NCI-H187 treated with DMSO at 0.1 percent for 48 hours (cell line): ENCODE measurements at places on chromosomes 1 and 21.

DNA sequence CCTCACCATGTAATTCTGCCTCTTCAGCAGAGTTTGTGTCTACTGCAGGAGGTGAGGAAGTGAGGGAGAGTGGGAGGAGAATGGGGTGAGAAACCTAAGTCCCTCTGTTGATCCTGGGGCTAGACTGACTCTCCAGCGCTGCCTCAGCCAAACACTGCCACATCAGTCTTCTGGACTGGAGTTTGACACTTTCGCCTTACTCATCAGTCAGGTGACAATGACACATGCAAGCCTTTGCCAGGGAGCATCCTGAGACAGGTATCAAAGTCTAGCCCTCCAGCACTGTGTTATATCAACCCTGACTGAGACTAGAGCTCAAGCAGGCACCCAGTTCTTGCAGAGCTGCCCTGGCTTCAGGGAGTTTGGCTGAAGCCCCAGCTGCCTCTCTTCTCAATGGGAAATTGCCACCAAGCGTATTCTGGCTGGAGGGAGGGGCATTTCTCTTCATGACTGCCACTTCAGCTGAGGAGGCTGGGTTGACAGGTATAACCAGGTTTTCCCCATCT, 33.3 kb upstream of the SUCO start:
- DNase-seq = no peak

DNA sequence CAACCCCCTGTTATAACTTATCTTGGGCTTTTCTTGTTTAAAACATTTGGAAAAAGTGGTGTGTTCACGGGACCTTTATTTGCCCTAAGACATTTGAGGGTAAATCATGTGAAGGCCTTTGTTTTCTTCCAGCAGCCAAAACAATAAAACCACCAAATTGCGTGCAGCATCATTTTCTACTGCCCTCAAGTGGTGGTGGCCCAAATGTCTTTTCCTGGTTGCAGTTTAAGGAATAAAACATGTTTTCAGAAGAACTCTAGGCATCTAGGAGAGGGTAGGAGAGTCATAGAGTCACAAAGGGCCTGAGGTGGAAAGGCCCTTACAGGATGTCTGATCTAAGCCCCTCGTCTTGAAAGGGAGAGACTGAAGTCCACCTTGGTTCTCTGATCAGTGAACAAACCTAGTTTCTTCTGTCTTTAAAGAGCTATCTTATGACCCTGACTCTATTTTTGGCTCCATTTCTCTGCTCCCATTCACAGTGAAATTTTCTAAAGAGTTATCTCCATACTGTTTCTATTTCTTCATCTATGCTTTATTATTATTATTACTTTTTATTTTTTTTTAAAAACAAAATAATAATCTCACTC, 16.0 kb upstream of the EPS15 start:
- DNase-seq = no peak

- no peak for DNase-seq
These were observed 491.5 kb upstream of the B3GALT2 start for GRCh38 chr1:193677874-193678273.

- DNase-seq = peak; percentile 18
These were observed at the start of gene VWA5B1 for GRCh38 chr1:20290624-20291597. Gene VWA5B1 (plus strand): TSS chr1:20290875. CDS start chr1:20310602, 19,727 bp downstream.

GRCh38 chr21:46388206-46388880, 64.4 kb downstream of the PCNT start:
- no peak for DNase-seq

- no peak for DNase-seq
These were observed 237.4 kb downstream of the CENPF start for GRCh38 chr1:214840356-214840755.

DNA sequence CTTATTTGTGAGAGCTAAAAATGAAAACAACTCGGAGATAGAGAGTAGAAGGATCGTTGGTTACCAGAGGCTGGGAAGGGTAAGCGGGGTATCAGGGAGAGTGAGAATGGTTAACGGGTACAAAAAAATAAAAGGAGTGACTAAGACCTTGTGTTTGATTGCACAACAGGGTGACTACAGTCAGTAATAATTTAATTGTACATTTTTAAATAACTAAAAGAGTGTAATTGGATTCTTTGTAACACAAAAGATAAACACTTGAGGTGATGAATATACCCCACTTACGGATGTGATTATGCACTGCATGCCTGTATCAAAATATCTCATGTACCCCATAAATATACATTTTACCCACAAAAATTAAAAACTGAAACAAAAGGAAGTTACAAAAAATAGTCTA, 29.4 kb downstream of the FOXJ3 start:
- no peak for DNase-seq

DNA sequence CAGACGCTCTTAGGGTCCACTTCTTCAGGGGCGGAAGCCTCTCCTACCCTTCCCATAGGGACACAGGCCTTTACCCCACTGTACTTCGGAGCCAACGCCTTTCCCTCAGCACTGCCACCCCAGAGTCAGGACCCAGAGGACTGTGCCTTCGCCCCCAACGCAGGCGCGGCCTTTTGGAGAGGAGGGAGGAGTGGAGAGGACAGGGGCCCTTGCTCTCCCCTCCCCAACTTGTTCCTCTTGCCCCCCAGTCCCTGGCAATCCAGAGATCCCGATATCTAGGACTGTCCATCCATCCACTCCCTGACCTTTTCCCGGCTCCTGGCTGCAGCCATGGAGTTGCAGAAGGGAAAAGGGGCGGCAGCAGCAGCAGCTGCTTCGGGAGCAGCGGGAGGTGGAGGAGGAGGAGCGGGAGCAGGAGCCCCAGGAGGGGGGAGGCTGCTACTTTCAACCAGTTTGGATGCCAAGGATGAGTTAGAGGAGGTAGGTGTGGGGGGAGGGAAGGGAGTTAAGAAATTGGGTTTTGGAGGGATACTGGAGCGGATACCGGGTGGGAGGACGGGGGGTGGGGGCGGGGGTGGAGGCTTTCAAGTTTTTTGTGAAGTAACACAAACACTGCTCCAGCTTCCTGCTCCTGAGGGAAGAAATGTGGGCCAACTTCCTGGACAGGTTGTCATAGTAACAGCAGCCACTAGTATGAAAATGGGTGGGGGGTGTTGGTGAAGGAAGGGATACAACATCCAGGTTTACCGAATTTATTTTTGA, 636 bp downstream of the INTS3 start:
- no peak for DNase-seq

GRCh38 chr1:163104385-163105099, 35.4 kb downstream of the RGS4 start:
- no peak for DNase-seq

GRCh38 chr1:211947396-211948295, 87.7 kb downstream of the INTS7 start:
- DNase-seq = peak; percentile 9

- no peak for DNase-seq
These were observed 18.3 kb downstream of the EDN2 start for GRCh38 chr1:41466146-41466545.

DNA sequence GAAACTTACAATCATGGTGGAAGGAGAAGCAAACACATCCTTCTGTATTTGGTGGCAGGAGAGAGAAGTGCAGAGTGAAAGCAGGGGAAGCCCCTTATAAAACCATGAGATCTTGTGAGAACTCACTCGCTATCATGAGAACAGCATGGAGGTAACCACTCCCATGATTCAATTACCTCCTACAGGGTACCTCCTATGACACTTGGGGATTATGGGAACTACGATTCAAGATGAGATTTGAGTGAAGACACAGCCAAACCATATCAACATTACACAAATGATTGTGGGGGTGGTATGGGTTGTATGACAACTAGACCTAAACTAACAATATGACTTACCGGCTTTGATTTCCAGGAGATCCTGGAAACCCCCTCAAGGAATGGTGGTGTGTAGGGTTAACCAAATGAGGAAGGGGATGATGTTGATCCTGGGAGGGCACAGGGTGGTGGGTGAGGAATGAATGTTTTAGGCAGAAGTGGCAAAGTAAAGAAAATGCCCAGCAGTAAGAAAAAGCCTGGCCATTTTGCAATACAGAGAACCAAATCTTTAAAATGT, 80.5 kb downstream of the FGGY start:
- DNase-seq = no peak

- no peak for DNase-seq
These were observed 591.7 kb downstream of the SMYD3 start for GRCh38 chr1:245915406-245915805.

DNA sequence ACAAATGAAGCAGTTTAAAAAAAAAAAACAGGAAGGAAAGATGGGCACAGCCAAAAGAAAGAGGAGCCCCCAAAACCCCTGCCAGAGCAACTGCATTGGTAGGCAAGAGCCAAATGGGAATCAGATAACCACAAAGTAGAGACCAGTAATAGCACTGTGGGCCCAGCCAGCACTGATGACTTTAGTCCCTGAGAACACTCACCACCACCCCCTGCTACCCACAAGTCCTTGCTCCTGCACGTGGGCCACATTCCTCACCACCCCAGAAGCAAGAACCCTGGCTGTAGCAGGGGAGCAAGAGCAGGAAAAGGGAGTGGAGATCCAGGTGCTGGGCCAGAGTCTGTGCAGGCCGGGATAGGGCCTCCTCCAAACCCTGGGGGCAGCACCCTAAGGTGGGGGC, 86.1 kb downstream of the RRAGC start:
- no peak for DNase-seq

GRCh38 chr1:2380816-2381591, 10.3 kb downstream of the MORN1 start:
- no peak for DNase-seq

DNA sequence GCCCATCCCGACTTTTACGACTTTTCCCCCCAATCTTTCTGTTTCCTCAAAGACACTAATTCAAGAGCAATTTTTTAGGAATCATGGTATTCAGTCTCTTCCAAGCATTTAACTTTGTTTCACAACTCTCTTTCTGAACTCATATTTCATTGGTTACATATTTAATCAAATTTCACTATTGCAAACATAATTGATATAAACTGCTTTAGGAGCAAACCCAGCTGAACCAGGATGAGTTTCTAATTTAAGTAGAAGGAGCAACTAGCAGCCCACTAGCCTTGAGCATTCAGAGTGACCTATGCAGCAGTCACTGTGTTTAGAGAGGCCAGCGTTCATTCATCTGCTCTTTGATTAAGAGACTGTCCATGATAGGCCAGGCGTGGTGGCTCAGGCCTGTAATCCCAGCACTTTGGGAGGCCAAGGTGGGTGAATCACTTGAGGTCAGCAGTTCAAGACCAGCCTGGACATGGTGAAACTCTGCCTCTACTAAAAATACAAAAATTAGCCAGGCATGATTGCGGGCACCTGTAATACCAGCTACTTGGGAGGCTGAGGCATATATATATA, 1.8 kb downstream of the CELA2B start:
- DNase-seq = no peak

GRCh38 chr1:200642481-200642880, 21.9 kb upstream of the KIF14 start:
- DNase-seq = no peak

- no peak for DNase-seq
These were observed 3.2 kb upstream of the MFAP2 start for GRCh38 chr1:16983649-16984048.

DNA sequence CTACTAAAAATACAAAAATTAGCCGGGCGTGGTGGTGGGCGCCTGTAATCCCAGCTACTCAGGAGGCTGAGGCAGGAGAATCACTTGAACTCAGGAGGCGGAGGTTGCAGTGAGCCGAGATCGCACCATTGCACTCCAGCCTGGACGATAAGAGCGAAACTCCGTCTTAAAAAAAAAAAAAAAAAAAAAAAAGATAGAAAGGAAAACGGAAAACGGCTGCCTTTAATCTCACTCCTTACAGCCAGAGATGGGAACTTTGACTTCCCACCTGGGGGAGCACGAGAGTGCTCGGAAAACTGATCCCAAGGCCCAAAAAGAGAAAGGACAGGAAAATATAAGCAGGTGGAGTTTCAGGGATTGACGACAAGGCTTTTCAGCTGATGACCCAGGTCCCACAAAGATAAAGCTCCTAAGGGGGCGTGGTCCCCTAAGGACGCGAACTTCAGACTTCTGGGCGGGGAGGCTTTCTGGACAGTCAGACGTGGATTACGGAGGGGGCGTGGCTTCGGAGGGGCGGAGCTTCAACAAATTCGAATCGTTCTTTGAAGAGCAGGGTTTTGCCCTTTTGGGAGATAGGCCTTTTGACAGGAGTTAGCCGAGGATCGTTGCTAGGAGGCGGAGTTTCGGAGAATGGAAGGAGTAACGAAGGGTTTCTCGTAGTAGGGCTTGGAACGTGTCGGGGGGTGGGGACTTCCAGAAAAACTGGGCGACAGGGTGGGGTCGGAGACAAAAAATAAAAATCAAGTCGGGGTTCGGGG, 958 bp upstream of the CKS1B start:
- DNase-seq = peak; percentile 93

DNA sequence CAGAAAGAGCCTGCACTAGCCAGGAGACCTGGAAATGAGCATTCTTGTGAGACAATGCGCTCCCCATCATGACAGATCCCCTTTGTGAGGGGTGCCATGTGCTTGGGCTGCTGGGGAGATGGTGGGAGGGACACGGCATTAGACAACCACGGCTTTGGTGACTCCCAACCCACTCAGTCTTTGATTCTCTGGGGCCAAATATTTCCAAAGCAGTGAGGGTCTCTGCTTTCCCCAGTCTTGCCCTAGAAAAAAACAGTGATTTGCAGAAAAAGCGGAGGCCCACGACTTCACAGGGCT, 10.2 kb downstream of the SLC45A3 start:
- DNase-seq = no peak

DNA sequence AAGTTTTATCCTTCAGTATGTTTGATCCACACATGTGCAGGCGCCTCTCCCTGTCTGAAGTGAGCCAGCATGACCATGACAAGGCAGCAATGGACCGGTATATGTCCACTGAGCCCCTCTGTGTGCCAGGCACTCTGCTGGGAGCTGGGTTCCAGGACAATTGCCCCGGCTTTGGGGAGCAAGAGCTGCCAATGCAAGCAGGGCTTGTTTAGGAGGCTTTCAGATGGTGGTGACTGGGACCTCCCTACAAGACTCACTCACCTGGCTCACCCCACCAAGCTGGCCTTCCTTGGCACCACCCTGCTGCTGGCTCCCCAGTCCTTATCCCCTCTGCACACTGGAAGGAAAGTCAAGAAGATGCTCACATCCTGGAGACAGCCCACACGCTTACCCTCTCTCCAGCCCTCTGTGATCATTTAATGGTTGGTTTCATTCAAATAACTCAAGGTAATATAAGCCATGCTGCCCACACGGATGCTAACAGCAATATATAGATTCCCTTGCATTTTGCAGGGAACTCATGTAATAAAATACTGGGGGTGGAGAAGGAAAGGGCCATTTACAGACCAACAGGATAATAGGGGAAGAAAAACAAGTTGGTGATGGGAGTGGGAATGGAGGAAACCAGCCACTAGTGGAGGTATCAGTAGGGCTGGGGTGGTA, 23.6 kb downstream of the KCND3 start:
- no peak for DNase-seq

GRCh38 chr1:218938259-218938658, 235.4 kb upstream of the LYPLAL1 start:
- no peak for DNase-seq

GRCh38 chr1:224082146-224082545, 31.8 kb upstream of the FBXO28 start:
- no peak for DNase-seq

GRCh38 chr1:159857889-159858288, 4.6 kb downstream of the VSIG8 start:
- DNase-seq = no peak

DNA sequence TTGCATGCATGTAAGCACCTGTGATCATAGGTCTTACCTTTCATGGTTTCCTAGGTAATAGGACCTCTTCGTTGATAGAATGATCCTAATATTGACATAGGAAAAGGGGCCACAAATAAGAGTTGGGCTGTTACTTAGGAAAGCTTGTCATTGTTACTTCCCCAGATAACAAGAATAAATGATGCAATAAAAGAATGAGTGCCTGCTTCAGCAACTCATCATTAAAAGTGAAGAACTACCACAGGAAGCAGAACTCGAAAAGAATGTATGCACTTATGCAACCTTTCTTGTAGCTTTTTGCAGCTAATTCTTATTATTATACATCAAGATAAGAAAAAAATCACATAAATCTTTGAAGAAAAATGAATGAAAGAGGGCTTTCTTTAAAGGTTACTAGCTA, 548.6 kb downstream of the LTN1 start:
- DNase-seq = no peak
